ENCODE measurements at places on chromosomes 12 and 14.

- DNase-seq: no peak
These were observed 23.1 kb downstream of the BHLHE41 start for GRCh38 chr12:26101763-26102162.

DNA sequence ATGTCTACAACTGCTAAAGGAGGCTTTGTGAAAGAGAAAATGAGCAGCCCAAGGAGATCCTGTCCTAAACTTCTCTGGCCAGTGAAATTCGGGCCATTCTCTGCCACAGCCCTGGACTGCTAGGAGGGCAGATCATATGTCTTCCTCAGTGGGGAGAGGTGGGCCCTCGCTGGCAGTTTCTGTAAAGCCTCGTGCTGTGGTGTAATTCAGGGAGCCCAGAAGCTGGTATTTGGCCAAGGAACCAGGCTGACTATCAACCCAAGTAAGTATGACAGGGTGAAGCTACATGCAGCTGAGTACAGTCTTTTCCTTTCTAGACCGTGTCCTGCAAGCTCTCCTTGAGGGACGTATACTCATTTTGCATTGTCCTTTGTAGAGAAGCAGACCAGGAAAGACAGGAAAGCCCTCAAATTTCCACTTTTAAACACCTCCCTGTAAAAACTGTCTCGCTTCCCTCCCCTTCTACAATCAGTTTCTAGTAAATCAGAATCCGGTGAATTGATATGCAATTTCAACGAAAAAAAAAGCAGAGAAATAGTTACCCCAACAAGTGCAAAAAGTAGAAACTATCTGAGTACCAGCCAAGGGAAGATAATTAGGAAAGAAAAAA, 106.8 kb downstream of the DAD1 start:
- DNase-seq: no peak

GRCh38 chr12:110966081-110966760, 45.8 kb upstream of the MYL2 start:
- DNase-seq: no peak

- no peak for DNase-seq
These were observed 349.6 kb downstream of the CCDC91 start for GRCh38 chr12:28539691-28540323.

GRCh38 chr14:67514203-67514607, 18.9 kb upstream of the PLEKHH1 start:
- no peak for DNase-seq

DNA sequence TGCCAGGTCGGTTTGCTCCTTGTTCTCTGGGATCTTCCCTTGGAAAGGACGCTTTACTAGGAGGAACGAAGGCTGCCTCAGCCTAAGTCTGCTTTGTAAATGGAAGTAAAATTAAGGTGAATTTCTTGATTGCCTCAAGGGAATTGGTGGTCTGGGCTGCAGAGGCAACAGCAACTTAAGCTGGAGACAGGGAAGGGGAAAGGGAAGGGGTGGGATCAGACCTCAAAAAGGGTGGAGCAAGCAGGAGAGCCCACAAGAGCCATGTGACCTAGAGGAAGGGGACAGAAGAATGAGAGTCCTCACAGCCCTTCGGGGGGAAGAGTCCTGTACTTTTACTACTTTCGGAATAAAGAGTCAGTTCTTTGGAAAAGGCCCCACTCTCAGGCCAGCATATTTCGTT, 147.9 kb downstream of the PPM1H start:
- DNase-seq: no peak

GRCh38 chr12:127169321-127170181, 1097.4 kb upstream of the TMEM132C start:
- no peak for DNase-seq

- DNase-seq: peak; percentile 29
These were observed 243.7 kb downstream of the TMEM132D start for GRCh38 chr12:129659961-129660622.

DNA sequence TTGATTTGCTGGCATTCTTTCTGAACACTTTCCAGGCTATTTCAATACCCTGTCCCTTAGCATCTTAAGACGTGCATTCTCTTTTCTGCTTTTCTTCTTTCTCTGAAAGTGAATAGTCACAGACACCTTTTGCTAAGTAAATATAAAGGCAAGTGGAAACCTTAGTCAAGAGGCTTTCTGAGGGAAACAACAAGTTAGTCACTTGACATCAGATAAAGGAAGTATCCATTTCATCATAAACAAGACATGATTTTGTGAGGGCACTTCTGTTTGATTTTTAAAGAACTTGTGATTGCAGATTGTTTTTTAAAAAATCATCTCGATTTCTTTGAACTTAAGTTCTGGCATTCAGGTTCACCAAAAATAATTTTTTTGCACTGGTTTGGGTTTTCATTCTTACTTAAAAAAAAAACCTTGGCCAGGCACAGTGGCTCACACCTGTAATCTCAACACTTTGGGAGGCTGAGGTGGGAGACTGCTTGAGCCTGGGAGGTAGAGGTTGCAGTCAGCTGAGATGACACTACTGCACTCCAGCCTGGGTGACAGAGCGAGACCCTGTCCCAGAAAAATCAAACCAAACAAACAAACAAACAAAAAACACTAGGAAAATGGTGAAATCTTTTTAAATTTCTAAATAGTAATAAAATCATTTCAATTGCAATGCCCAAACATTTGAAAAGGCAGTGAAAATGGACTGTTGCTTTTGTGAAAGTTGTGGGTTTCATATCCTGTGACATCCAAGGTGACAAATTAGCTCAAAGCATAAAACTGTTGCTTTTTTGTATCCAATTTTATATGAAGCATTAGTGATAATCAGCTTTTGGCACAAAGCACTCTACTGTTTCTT, 8.3 kb upstream of the KLHL42 start:
- no peak for DNase-seq

DNA sequence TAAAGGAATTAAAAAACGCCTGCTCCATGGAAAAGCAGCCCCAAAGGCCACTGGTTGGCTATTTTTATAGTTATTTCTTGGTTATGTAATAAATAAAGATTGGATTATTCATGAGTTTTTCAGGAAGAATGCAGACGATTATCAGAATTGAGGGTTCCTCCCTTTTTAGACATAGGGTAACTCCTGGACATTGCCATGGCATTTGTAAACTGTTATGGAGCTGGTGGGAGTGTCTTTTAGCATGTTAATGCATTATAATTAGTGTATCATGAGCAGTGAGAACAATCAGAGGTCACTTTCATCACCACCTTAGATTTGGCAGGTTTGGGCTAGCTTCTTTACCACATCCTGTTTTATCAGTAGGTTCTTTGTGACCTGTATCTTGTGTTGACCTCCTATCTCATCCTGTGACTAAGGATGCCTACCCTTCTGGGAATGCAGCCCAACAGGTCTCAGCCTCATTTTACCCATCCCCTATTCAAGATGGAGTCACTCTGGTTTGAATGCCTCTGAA, 728.7 kb downstream of the GALC start:
- DNase-seq: no peak

GRCh38 chr12:98275131-98275475, 240.3 kb upstream of the TMPO start:
- no peak for DNase-seq

DNA sequence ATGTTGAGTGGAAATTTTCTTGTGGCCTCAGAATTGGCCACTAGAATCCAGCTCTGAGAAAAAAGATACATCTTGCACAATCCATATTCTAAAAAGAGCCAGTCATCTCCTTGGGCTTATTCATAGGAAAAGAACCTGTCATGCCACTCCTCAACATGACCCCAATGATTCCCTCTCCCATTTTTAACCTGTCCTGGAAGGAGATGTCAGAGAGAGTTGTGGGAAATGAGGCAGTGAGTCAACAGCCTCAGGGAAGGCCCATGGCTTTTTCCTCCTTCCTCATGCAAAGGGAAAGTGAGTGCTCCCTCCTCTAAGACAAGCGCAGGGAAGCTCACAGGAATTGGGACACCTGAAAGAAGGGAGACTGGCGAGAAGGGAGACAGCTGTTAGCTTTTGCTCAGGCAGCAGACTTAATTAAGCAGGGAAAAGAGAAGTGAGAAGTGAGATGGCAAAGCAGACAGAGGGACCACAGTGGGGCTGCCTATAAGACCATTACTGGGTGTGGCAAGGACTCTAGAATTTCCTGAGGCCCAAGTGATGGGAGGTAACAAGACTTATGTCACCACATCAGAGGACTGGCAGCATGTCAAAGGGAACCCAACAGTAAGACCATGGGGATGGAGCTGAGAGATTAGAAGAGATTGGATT, 10.2 kb upstream of the DHRS7 start:
- DNase-seq: no peak

DNA sequence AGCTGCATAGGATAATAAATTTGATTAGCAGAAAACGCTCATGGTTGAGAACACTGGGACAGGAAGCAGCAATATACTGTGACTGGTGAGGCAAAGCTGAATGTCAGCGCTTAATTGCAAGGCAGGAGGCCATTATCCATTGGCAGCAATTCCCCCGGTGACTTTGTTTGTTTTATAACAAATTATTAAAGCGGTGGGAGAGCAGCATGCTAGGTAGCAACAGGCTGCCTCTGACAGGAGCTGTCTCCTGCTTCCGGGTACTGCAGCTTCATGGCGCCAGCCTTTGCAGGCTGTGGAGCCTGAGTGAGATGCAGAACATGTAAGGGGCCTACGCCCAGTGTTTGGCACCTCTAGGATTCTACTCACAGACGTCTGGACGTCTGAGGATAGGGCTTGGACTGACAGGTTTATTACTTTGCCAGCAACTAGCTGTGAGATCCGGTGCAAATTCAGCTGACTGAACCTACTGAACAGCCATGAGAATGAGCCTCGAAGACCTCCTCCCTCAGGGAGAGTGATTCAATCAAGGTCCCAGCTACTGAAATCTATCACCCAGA, 82.1 kb upstream of the SSTR1 start:
- no peak for DNase-seq

DNA sequence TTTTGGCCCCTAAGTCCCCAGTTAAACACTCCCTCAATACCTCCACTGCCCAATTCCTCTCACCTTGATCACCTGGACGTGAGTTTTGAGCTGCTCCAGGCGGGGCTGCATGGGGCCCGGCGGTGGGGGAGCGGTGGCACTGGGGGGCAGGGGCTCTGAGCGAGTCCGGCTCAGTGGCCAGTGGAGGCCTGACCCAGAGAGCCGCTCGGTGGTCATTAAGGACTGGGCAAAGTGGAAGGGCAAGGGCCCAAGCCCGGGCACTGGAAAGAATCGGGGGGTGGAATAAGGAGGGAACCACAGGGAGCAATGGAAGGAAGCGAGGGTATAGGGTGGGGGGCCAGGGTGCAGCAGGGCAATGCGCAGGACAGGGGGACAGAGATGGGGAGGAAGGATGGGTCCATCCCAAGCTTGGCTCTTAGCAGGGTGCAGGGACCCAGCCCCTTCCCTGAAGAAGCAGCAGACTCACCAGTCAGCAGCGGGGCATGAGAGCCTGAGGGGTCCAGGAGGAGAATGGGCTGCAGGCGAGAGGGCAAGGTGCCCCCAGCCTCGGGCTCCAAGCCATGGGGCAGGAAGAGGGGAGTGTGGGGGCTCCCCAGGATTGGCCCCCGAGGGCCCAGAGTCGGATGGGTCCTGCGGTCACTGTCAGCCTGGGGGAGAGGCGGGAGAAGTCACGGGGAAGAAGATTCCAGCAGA, 22.2 kb downstream of the SLC48A1 start:
- no peak for DNase-seq

GRCh38 chr12:131380220-131380964, 330.5 kb upstream of the SFSWAP start:
- DNase-seq: no peak

- no peak for DNase-seq
These were observed 851.6 kb downstream of the NRXN3 start for GRCh38 chr14:79021766-79022165.

GRCh38 chr12:24839268-24839791, 109.6 kb downstream of the BCAT1 start:
- no peak for DNase-seq

- DNase-seq: no peak
These were observed 1963.4 kb upstream of the FLRT2 start for GRCh38 chr14:83566567-83566966.

GRCh38 chr12:53205747-53206419, 1.2 kb downstream of the ITGB7 start:
- peak; percentile 48 for DNase-seq

GRCh38 chr12:668090-668481, 4.8 kb upstream of the NINJ2 start:
- DNase-seq: no peak

- no peak for DNase-seq
These were observed 376.8 kb downstream of the FUT8 start for GRCh38 chr14:65789363-65789762.

DNA sequence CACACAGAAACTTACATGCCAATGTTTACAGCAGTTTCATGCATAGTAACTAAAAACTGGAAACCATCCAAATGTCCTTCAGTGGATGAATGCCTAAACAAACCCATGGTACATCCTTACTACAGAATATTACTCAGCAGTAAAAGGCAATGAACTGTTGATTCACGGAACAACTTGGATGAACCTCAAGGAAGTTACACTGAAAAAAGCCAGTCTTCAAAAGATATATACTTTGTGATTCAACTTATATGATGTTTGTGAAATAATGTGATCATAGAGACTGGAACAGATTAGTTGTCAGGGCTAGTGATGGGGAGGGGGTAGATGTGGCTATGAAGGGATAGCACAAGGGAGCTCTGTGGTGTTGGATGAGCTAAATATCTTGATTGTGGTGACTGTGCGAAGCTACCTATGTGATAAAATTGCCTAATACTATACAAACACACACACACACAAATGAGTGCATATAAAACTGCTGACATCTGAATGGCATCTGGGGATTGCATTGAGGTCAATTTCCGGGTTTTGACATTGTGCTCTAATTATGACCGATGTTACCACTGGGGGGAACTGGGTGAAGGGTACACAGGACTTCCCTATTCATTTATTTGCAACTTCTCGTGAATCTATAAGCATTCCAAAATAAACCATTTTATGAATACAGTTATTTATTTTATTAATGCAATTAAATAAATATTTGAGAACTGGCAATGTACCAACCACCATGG, 94.3 kb downstream of the RIN3 start:
- DNase-seq: peak; percentile 23

- no peak for DNase-seq
These were observed 103.3 kb upstream of the BTG1 start for GRCh38 chr12:92248977-92249376.

DNA sequence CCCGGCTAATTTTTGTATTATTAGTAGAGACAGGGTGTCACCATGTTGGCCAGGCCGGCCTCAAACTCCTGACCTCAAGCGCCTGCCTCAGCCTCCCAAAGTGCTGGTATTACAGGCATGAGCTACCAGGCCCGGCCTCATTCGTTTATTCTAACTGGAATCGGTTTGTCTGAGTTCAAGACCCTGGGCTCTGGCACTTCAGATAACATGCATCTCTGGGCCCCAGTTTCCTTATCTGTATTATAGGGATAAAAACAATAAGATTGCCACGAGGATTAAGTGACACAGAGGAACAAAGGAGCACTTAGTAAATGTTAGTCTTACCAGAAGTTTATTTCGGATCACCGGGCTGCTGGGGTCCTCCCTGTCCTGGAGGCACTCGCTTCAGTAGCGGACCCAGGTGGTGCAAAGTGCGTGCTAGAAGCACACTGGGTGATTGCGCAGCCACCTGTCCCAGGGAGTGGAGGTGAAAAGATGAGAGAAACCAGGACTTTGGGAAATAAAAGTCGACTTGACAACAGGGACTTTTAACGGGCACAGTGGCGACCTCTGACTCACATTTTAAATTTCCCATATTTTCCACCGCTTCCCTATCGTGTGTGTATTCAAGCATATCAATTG, 37.5 kb downstream of the ACACB start:
- no peak for DNase-seq

GRCh38 chr14:100747736-100748135, 21.0 kb downstream of the DLK1 start:
- DNase-seq: no peak

All from HS-5 (cell line).